Epithelial cell of proximal tubule (primary cell): ENCODE measurements at places on chromosomes 2 and 18.

- no peak for DNase-seq
Observed at GRCh38 chr2:146239392-146240135, 1605.3 kb upstream of the ACVR2A start.

DNA sequence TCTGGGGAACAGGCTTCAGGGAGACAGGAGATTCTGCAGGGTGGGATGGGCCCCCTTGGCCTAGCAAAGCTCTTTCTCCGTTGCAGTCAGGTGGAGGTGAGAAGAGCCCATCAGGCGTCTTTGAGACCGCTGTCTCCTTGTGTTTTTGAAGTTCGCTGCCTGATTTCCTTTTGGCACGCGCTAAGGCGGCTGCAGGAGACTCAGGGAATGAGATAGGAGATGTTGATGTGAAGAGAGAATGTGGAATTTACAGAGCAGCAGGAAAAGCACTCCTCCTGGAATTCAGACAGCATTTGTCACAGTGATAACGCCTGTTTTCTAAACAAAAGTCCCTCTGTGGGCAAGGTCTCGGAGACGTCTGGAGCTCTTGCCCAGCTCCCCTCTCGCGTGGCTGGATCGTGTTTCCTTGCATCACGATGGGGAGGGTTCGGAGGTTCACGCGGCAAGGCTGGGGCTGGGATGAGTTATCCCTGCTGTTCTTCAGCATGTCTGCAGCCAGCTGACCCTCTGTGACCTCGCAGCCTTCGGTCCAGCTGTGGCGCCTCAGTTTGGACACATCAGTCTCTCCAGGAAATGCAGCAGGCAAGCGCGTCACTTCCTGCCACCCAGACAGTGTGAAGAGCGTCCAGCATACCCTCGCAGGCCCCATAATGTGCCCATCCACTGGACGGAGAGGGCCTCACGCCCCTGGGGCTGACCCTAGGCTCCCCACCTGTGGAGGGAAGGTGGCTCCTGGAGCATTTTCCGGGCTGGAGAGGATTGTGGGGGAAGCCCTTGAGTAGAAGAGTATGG, 30.2 kb downstream of the GLI2 start:
- no peak for DNase-seq

DNA sequence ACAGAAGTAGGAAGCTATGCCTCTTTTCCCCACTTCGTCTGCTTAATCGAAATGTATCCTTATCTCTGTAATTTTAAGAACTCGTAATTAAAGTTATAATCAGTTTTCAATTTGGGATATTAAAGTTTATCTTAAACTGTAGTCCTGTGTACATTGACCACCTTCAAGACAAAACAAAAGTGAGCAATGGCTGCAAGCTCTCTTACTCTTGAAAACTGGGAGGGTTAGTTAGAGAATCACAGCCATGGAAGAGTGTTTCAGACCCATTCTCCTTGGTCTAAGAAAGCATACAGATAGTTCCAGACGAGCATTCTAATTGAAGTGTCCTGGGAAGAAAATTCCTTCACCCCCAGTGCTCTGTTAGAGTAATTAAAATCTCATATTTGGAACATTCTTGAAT, 2.0 kb downstream of the KCMF1 start:
- no peak for DNase-seq

- DNase-seq, result no peak
Observed at GRCh38 chr18:37429791-37430190, 135.8 kb downstream of the CELF4 start.
